ENCODE measurements at places on chromosomes 1 and 21.

DNA sequence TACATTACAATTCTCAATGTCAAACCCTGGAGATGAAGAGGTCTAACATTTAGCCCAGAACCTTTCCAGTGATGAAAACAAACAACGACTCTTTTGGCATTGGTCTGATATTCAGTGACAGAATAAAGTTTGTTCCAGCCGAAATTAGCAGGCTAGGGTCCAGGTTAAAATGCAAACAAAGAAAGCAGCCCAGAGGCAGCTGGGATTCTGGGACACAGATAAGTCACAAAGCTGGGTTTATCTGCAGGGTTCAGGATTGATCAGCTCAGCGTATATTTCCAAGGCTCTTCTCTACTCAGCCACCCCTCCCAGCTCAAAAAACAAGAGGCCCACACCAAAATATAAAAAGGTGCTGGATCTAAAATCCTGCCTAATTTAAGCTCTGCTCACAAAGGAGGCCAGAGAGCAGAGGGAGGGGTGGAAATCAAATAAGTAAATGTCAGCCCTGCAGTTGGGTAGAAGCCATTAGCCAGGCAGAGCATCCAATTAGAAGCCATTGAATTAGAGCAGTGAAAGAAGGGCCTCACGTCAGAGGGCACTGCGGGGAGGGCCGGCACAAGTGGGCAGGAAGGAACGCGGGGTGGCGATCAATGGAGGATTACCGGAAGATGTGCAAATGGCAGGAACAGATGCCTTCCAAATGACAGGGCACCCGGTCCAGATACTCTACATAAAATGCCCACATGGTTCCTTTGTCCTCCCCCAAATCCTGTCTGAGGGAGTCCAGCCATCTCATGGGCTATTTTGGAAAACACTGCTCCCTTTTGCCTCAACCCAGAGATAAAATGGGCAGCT is 3.2 kb upstream of the KLHDC8A start:
- no peak for DNase-seq

- DNase-seq: peak; percentile 15
Measured at GRCh38 chr1:243312952-243313634, 57.3 kb downstream of the SDCCAG8 start.

DNA sequence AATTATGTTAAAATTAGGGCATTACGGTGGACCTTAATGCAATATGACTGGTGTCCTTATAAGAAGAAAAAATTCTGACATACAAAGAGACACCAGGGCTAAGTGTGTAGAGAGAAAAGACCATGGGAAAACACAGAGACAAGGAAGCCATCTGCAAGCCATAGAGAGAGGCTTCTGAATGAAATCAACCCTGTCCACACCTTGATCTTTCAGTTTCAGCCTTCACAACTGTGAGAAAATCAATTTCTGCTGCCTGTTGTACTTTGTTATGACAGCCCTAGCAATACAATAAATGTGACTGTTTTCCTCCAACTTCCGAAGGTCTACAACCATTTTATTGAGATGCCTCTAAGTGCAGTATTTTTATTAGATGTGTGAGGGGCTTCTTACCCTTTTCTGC is 1407.2 kb downstream of the MRPL39 start:
- no peak for DNase-seq

- DNase-seq: no peak
Measured at GRCh38 chr1:226611301-226611700, 62.7 kb downstream of the STUM start.

DNA sequence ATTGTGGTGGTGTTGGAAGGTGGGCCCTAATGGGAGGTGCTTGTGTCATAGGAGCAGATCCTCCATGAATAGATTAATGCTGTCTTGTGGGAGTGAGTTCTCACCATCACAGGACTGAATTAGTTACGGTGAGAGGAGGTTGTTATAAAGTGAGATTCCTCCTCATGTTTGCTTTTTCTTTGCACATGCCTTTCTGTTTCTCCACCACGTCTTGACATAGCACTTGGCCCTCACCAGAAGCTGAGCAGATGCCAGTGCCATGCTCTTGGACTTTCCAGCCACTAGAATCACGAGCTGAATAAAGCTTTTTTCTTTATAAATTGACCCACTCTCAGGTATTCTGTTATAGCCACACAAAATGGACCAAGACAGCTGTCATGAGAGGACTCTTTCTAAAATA is 194.8 kb downstream of the PTPRU start:
- no peak for DNase-seq

DNA sequence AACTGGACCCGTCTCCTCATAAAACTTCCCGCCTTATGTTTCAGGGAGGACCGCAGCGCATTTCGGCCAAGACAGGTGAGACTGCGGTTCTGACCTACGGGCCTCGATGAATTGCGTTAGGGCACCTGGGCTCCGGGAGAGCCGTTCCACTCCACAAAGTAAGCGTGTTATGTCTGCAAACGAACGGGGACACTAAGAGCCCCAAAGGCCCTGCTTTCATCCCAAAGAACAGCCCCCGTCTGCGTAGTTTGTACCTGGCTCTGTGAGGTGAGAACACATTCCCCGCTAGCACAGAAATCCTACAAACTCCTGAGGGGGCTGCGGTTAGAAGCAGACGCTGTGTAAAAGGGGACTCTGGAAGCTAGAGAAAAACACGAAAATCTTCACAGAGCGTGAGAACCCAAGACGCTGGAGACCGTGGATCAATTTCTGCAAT is 41.6 kb upstream of the PPIAL4F start:
- no peak for DNase-seq

DNA sequence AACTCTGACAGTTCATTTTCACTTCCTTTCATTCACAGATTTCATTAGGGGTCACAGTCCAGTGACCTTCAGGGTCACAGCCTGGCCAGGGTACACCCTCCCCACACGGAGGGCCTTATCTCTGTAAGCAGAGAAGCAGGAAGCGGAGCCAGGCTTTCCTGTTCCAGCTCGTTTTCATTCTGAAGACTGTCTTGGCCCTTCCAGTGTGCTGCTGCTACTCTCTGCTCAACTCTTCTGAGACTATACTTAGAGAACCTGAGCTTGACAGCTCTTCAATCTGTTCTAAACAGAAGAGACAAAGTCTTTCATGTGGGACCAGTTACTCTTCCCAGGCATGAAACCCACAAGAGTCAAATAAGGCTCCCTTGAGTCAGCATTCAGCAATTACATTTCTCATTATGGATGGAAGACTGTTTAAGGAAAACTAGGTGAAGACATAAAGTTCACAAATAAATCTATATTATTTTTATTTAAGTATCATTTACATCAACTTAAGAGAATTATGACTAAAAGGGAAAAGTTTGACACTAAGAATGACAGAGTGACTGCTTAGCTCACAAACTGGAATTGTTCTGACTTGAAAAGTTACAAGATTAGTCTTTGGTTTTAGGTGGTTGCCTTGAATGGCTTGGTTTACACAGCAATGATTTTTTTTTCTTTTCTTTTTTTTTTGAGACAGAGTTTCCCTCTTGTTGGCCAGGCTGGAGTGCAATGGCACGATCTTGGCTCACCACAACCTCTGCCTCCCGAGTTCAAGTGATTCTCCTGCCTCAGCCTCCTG is 4.8 kb upstream of the TDRD10 start:
- peak; percentile 43 for DNase-seq

GRCh38 chr1:168410464-168410863 is 129.8 kb downstream of the TBX19 start:
- no peak for DNase-seq

GRCh38 chr1:10173582-10173981 is 36.8 kb upstream of the KIF1B start:
- no peak for DNase-seq

DNA sequence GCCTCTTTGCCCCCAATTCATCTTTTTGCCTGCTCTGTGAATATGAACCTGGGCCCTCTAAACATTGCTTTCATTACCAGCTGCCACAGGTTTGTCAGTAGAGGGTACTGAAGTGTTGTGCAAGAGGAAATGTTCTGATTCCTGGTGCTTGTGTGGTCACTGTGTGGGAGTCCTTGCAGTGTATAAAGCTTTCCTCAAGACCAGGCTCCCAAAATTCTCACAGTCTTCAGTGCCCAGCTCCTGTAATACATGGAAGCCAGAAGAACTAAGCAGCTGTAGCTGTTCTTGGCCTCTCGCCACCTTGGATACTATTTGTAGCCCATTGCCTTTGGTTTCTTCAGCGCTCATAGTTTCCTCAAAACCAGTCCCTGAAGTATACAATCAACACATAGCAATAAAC is 1046.2 kb downstream of the BRINP3 start:
- DNase-seq: no peak

All from umbilical cord (tissue), 2 donors.